ENCODE measurements at places on chromosomes 3 and 15. TPM values are rescaled to one million over a fixed set of nuclear protein-coding genes. Genes with fewer than 3 reads are reported as not detected.

The ZMYND10 gene
- polyA plus RNA-seq, result 1.3 TPM

The GOLGA8A gene
- 12.7 TPM for polyA plus RNA-seq

DNA sequence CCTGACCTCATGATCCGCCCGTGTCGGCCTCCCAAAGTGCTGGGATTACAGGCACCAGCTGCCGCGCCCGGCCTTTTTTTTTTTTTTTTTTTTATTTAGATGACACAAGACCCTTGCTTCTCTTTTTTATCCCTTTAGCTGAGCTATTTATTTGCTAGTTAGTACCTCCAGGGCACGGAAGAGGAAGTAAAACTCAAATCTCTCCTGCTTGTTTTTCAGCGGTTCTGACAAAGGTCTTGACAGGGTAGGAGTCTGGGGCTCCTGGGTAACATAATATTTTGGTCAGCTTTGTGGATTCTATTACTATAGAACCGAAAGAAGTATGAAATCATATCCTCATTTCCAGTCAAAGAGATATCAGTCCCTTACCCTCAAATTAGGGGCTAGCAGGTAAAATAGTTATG is 44.0 kb upstream of the ETV5 start:
- DNase-seq, result no peak

GRCh38 chr3:185504636-185505035 is 5.8 kb upstream of the TMEM41A start:
- DNase-seq, result no peak

The SPINK8 gene
- not detected for polyA plus RNA-seq

The SIDT1 gene
- not detected for polyA plus RNA-seq

GRCh38 chr3:14861446-14862302 is 42.9 kb downstream of the FGD5 start:
- no peak for DNase-seq

GRCh38 chr15:66937588-66937987 is 127.8 kb upstream of the SMAD3 start:
- DNase-seq, result no peak

- no peak for DNase-seq
Observed at GRCh38 chr15:82647045-82647834, at the start of gene CPEB1. TSS of gene CPEB1 (minus strand) at chr15:82647363. CDS start at chr15:82628459, 18,904 bp downstream.

The ALDH1A2 gene
- polyA plus RNA-seq, result 0.50 TPM

DNA sequence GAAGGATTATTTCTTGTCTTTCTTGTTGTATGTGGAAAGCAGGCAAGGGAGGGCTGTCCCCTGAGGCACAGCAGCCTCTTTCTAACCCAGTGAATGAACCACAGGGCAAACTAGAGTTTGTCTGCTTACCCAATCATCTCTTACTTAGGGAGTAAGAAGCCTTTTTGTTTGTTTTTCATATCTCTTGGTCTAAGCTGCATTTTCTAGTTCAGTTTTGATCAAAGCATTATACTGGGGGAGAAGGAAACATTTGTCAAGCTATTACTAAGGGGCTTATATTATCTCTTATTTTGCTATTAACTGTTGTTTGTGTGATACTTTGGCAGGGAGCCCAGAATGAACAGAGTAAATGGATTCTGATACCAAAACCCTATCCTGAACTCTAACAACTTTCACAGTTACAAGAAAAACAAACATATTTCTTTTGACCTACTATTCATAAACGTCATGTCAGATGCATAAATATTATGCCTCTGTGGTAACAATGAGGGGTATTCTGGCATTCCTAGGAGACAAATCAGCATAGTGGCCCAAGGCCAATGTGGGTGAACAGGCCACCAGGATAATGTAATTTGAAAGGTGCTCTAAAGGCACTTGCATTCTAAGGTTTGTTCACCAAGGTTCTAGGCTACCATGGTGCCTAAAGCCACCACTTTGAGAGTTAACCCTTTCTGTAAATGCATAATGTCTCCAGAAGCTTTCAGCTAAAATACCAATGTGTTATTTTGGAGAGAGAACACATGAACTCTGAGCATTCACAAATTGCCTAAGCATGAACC is 271.6 kb upstream of the ZPLD1 start:
- DNase-seq, result no peak

DNA sequence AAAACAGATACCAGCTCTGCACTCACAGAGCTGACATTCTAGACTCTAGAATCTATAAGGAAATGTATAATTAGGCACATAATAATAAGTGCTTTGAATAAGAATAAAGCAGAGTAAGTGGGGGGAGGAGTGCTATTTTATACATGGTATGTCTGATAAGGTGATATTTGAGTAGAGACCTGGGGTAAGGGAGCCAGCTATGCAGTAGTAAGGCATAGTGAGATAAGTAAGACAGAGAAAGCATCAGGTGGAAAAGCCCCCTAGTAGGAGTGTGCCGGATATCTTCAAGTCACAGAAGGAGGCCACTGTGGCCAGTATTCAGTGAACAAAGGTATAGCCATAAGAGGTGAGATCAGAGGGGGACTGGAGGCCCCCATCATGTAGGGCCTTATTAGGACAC is 3.0 kb downstream of the SS18L2 start:
- DNase-seq, result no peak

DNA sequence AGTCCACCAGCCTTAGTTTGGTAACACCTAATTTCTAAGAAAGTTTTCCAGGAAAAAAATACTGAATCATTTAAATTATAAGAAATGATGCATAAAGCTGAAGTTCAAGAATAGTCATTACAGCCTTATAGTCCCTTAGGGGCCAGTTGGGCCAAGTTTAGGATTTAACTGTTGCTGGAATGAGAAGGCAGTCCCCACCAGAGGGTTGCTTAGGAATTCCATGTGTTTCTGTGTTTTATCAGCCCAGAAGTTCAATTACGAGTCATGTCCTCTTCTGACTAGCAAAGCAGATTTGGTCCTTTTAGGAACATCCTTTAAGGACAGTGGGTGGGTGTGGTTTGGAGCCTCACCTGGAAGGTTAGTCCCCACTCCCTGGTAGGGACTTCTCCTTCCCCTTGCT is 57.0 kb upstream of the NR2E3 start:
- no peak for DNase-seq

GRCh38 chr3:21407743-21408142 is 343.3 kb downstream of the ZNF385D start:
- DNase-seq, result no peak

The CCDC33 gene
- 0.26 TPM for polyA plus RNA-seq

The TLR9 gene
- 0.07 TPM for polyA plus RNA-seq

The PAK6 gene
- not detected for polyA plus RNA-seq

DNA sequence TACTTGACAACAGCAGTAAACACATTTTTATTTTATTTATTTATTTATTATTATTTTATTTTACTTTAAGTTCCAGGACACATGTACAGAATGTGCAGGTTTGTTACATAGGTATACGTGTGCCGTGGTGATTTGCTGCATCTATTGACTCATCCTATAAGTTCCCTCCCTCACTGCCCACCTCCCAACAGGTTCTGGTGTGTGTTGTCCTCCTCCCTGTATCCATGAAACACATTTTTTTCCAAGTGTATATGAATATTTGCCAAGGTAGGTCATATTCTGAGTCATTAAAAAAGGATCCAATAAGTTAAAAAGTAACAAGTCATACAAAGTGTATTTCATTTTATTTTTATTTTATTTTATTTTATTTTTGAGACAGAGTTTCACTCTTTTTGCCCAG is 567.3 kb upstream of the KCNMB2 start:
- no peak for DNase-seq

DNA sequence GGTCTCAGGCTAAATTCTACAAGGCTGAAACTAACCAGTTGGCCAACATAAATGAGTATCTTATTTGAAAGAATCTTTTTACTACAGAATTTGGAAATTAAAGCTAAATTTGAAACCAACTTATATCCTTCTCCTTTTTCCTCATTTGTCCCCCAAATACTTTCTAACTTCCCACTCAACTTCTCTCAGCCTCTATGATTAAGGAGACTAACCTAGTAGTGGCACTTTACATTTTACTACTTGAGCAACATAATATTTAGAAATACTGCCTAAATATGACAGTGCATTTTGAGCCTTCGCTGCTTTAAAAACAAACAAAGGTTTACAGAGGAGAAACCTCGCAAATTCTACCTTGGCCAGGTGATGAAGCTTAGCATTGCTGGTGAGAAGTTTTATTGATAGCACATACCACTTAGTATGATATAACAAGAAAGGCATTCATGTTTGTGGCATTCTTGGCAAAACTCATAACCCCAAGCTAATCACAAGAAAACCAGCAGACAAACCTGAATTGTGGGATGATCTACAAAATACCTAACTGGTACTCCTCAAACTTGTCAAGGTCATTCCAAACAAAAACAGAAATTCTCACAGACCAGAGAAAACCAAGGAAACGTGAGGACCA is 432.1 kb upstream of the CFAP20DC start:
- DNase-seq, result no peak

- DNase-seq, result no peak
Observed at GRCh38 chr15:28878209-28878608, 7.6 kb upstream of the APBA2 start.

The CELSR3 gene
- 0.88 TPM for polyA plus RNA-seq

DNA sequence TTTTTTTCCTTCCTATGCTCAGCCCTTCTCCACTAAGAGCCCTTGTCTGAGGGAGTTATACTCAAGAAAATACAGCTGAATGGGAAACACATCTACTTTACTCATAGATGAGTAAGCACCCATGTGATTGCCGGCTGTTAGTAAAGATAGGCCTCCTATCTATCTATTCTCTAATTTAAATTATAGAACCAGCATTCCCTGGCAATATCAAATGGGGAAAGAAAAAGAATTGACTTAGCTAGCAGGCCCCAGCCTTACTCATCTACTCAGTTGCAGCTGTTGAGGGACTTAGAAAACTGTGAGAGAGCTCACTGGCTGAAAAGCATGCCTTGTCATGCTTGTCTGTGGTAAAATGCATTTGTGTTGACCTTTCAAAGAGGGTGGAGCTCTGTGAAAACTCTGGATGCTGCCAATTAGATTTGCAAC is 116.9 kb upstream of the LRRFIP2 start:
- DNase-seq, result peak; percentile 37

GRCh38 chr3:181564222-181564621 is 147.5 kb upstream of the SOX2 start:
- DNase-seq, result no peak

DNA sequence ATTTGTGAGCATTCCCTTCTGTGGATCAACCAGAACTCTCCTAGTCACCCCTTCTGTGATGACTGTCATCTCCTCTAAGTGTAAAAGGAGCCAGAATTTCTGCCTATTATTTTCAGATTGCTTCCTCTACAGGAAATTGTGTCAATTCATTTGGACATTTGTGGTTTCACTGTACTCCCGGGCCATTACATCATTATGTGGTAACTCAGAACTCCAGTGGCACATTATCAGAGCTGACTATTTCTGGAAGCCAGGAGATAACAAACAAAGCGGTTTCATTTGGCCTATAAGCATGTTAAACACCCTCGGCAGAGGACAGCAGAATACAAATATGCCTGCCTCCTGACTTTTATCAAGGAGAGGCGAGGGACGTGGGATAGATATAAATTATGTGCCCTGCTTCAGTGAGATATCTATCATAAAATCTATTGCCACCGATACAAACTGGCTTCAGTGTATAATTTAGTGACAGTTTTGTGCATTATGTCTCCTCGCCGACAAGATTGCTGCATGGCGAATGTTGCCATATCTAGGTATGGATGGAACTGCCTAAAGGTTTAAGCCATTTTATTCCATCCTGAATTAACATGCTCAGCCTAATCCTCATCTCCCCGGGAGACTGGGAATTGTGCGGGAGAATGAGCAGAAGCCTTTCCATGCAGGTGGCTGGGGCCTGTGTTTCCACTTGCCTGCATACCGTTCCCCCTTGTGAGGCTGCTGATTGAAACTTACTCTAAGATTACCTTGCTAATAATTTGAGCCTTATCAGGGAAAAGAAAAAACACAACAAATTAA is 193.4 kb upstream of the SEMA6D start:
- no peak for DNase-seq

The RPP14 gene
- polyA plus RNA-seq, result 13.3 TPM
